ENCODE measurements at places on chromosomes 4 and X.

DNA sequence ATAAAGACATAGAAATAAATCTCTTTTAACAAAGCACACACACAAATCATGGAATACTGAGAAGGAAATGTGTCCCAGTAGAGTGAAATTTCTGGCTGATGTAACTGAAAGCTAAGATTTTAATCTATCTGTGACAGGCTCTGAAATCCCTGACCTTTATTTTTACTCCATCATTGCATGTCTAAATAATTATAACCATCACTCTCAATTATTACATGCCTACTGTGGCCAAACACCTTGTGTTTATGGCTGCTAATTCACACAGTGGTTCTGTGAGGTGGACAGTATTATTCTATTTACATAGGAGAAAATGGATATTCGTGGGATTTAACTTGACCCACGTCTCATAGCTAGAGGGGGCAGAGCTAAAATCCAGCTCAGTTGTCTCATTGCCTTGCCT is 438.1 kb downstream of the TLL1 start:
- DNase-seq, result no peak

- DNase-seq, result peak; percentile 72
Measured at GRCh38 chrX:48802089-48802904, 430 bp downstream of the HDAC6 start.

- DNase-seq, result no peak
Measured at GRCh38 chrX:73766431-73766795, 203.4 kb downstream of the CHIC1 start.

DNA sequence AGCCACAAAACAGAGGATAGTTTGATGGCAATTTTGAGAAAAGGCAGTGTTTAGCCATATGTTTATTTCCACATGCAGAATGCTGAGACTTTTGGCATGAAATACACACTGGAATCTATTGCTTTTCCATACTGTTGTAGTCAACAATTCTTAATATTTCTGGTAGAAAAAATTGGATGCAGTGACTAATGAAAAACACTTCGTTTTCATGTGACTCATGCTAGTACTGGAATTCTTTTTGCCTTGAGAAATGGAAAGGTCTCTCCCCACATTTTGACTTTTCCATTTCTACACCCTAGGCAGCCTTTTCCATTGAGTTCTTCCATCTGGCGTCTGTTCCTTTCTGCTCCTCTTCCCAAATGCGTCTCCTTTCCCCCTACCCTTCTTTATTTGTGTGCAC is 425.2 kb upstream of the FTHL17 start:
- no peak for DNase-seq

DNA sequence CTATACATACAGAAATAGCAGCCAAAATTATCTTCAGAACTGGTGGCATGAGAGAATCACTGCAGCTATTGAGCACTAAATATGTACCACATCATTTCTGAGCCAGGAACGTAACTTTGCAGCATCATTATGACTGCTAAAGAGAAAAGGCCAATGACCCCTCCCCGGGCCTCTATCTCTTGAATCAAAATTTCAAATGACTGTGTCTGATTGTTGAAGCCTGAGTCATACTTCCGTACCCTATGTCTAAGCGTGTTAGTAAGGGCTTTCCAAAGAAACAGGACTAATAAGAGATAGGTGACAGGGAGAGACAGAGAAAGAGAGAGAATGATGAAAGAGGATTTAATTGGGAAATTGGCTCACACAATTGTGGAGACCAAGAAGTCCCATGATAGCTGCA is 445.5 kb upstream of the SPANXN1 start:
- DNase-seq, result no peak

- DNase-seq, result no peak
Measured at GRCh38 chr4:4388836-4389575, 2.1 kb downstream of the NSG1 start.

DNA sequence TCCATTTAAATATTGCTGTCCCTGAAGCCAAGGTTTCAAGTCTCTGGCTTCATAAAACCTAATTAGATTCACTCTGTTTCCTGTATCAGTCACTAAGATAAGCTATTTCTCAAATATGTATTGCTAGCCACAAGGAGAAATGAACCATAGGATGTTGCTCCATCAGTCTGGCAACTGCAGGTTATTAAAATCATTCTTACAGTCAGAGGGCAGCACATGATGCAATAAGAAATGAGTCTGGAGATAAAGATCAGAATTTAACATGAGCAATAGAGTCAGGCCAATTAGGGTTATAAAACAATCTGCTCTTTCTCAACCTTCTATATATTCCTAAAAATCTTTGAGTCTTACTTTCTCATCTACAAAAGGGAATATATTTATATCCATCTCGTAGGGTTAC is 7.2 kb downstream of the PRKG2 start:
- DNase-seq, result no peak

DNA sequence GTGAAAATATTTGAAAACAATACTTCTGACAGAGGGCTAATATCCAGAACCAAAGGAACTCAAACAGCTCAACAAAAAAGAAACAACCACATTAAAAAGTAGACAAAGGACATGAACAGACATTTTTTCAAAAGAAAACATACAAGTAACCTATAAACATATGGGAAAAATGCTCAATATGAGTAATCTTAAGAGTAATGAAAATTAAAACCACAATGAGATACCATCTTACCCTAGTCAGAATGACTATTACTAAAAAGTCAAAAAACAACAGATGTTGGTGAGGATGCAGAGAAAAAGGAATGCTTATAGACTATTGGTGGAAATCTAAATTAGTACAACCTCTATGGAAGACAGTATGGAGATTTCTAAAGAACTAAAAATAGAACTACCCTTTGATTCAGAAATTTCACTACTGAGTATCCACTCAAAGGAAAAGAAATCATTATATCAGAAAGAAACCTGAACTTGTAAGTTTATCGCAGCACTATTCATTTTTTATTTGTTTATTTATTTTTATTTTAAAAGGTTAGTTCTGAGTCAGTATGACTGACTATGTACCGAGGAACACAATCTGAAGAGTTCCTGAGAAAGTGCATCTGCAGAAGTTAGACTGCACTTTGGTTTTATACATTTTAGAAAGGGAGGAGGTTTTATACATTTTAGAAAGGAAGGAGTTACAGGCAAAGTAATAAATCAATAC is 231.3 kb downstream of the INPP4B start:
- DNase-seq, result no peak

DNA sequence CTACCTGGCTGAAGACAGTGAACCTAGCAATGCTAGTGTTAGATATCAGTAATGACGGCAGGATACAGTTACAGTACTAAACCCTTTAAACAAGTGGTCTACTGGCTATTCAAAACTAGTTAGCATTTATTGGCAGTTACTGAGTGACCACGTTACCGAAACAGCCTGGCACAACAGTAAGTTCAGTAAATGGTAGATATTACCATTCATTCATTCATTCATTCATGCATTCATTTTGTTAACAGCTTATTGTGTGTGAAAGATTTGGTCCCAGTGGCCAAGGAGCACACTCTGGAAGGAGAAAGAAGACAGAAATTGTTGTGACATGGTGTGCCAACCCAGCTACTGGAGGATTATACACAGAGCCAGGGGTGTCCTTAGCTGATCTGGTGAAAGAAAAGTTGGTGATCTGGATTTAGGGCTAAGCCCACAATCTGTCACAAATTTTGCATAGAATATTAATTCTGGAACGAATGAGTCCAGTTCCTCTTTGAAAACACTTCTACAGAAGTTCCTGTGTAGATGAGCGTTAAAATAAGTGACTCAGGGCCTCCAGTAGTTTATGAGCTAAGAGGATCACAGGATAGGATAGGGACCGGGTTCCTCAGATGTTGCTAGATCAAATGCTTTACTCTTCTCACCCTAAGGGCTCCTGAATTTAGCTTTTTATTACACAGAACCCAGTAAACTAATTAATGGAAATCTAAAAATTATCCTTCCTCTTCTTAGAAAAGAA is 179.1 kb downstream of the CBR4 start:
- no peak for DNase-seq

DNA sequence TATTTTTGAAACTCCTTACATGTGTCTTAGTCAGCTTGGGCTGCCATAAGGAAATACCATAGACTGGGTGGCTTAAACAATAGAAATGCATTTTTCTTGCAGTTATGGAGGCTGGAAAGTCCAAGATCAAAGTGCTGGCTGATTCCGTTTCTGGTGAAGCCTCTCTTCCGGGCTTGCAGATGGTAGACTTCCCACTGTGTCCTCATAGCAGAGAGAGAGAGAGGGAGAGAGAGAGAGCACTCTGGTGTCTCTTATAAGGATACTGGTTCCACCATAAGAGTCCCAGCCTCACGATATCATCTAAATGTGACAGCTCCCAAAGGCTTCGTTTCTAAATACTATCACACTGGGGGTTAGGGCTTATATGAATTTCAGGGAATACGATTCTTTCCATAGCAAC is 39.7 kb downstream of the ENPEP start:
- DNase-seq, result no peak

DNA sequence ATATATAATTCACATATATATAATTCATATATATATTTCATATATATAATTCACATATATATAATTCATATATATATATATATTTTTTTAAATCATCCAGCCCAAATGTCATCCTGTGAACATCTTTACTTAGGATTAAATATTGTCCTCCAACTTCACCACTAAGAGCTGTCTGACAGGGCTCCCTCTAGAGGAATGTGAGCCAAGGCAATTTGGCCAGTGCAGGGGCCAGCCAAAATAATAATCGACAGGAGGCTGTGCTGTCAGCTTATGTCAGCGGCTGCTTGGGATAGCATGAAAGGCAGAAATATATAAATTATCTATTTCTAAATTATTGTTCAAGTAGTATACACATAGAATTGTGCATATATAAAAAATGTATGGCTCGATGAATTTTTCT is 29.5 kb downstream of the EGFL6 start:
- no peak for DNase-seq

DNA sequence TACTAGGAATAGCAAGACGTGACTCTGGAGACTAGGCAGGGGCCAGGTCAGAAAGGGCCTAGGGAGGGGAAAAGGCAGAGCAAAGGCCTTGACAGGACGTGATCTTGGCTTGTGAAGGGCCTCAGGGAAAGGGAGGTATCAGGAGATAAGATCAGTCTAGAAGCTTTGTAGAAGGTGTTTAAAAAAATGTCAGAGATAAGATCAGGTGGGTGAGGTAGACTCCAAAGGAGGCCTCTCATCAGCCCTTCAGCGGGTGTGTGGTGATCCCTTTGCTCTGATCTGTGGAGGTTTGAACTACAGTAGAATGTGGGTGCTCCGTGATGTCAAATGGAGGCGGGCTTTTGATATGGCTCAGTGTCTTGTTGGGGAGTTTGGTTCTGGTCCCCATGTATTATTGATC is 78.8 kb upstream of the PRPS1 start:
- peak; percentile 6 for DNase-seq

DNA sequence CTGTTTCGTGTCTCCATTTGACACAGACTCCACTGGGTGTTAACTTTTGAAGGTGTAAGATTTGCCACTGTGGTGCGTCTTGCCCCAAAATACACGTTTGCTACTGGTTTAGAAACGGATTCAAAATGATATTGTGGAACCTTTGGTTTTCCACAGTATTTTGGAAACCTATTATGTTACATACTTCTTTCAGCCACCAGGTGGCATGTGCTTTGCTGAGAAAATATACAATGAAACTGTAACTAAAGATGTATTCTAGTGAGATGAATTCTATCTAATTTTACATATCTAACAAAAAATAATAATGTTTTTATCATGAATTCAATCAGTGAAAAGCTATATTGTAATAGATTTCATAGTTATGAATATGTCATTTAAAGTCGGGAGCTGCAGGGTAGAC is 28.4 kb upstream of the SLITRK4 start:
- no peak for DNase-seq

DNA sequence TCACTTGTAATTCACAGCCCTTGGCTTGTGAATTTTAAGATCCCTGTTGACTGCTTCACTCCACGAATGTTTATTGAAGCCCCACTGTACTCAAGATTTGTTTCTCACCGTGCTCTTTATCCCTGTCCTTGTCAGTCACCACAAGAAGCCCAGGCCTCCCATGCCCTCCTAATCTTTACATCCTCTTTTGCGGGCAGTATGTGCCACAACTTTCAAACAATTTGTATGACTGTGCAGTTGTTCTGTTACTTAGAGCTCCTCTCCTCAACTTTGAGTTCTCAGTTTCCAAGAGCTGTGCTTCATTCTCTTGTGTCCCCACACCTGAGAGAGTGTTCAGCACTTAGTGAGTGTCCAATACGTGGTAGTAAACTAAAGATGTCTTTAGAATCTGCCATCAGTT is 467.7 kb downstream of the NKX6-1 start:
- no peak for DNase-seq

DNA sequence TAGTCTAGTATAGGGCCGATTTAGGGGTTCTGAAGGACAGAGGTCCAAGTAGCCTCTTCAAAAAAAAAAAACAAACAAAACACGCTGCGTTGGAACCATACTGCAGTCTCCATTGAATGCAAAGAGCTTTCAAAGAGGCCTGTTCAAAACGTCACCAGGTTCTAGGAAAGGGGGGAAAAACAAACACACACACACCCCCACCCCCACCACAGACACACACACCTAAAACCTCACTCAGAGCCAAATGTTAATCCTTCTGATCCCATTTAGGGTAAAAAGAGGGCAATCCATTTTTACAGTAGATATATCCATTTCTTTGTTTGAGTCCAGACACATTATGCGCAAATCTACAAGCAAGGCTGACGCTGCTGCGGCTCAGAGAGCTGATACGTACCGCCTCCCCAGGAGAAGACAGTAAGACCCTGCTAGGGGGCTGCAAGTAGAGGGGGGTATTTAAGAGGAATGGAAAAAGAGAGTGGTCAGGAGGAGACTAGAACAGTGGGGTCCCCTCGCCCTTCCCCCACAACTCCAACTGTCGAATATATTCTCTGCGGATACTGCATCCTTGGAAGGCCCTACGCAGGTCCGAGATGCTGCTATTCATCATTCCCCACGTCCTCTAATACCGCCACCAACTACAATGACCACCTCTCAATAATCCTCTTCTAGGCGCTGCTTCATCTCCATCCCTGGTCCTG is 1.3 kb downstream of the NKRF start:
- DNase-seq, result no peak

DNA sequence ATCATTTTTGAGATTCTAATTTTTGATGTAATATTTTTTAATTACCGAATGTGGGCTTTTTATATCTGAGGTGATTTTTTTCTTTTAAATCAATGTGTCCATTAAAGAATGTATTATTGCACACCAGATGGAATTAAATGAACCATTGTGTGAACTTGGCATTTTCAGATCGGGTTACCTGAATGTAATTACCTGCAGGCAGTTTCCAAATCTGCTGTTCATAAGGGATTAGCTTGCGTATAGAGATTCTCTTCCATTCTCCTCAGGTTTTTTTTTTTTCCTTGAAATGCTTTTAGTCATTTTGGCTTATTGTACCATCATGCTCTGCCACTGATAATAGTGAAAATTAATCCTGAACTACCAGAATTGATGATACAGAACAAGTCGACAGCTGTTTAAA is 511.5 kb upstream of the ATOH1 start:
- DNase-seq, result no peak

DNA sequence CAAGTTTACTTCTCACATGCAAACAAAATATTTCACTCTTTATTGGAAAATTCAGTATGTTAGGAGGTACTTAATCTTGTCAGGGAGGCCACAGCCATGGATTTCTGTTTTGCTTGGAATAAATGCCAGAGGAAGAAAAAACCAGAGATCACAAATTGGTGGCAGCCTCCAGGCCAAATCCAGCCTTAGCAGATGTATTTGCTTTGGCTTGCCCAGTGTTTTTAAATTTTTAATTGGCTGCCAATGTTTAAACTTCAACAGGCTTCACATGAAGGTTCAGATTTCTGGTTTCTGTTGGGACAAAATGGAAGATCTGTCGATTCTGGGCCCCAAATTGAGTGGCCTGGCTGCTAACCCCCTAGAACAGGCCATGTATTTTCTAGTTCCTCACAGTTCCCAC is 19.2 kb downstream of the YY2 start:
- DNase-seq, result no peak

- DNase-seq, result no peak
Measured at GRCh38 chrX:136179133-136179532, 31.8 kb downstream of the FHL1 start.

Data from activated naive CD4-positive, alpha-beta T cell treated with Interleukin-2 at 50 U/mL for 16 hours (primary cell).